ENCODE measurements at places on chromosomes 1 and 21.

DNA sequence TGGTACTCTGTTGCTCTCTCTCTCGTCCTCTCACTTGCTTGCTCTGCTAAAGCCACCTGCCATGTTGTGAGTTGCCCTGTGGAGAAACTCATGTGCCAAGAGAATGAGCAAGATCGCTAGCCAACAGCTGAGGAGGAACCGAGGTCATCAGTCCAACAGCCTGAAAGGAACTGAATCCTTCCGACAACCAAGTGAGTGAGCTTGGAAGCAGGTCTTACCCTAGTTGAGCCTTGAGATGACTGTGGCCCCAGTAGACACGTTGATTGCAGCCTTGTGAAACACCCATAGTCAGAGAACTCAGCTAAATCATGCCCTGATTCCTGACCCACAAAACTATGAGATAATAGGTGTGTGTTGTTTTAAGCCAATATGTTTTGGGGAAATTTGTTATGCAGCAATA is 48.1 kb upstream of the BACH1 start:
- no peak for DNase-seq

- no peak for DNase-seq
These were observed 35.0 kb upstream of the GPR137B start for GRCh38 chr1:236107121-236107907.

DNA sequence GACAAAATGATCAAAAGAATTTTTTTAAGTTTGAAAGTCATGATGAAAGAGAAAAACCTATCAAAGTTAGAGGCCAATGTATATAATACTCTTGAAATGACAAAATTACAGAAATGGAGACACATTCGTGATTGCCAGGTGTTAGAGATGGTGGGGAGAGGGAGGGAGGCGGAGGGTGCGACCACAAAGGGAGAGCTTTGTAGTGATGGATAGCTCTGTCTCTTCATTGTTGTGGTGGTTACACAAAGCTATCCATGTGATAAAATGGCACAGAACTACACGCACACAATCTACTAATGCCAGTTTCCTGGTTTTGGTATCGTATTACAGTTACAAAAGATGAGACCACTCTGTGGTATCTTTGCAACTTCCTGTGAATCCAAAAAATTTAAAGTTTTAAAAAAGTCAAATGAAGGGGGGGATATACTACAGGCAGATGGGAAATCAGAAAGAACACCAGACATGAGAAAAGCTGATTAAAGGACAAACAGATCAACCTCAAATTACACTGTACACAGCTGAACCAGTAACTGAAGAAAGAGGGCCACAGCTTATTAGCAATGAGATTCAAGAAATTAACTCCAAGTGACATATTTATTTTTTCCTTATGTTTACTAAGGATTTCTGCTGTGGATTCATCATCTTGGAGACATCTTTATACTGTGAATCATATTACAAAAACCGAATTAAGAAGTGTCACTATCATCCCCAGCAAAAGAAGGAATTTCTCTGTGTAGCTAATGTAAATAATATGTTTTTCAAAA is 199.1 kb downstream of the SLC45A1 start:
- no peak for DNase-seq

DNA sequence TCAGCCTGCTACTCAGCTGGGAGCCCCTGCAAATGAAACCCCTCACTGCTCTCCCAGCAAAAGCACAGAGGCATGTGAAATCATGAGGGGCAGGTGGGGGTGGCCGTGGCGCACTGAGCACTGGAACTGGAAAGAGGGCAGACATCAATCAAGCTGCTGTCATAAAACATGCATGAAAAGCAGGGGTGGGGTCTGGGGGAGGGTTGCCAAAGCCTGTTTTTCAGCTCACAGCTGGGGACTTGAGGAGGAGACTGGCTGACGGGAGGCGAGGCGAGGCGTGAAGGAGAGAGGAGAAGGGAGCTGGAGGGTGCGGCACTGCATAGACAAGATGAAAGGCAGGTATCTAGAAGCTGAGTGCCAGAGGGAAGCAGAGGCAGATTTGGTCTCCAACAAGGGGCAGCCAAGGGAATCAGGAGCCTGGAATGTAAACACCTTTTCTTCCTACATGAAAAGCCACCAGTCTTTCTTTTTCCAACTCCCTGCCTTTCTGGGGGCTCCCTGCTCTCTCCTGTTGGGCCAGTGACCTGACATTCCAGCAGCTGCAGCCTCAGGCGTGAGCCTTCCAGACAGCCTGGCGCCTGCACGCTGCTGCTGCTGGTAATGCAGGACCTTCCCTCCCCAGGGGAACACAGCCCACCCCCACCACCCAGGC is 87.0 kb downstream of the NMNAT2 start:
- no peak for DNase-seq

DNA sequence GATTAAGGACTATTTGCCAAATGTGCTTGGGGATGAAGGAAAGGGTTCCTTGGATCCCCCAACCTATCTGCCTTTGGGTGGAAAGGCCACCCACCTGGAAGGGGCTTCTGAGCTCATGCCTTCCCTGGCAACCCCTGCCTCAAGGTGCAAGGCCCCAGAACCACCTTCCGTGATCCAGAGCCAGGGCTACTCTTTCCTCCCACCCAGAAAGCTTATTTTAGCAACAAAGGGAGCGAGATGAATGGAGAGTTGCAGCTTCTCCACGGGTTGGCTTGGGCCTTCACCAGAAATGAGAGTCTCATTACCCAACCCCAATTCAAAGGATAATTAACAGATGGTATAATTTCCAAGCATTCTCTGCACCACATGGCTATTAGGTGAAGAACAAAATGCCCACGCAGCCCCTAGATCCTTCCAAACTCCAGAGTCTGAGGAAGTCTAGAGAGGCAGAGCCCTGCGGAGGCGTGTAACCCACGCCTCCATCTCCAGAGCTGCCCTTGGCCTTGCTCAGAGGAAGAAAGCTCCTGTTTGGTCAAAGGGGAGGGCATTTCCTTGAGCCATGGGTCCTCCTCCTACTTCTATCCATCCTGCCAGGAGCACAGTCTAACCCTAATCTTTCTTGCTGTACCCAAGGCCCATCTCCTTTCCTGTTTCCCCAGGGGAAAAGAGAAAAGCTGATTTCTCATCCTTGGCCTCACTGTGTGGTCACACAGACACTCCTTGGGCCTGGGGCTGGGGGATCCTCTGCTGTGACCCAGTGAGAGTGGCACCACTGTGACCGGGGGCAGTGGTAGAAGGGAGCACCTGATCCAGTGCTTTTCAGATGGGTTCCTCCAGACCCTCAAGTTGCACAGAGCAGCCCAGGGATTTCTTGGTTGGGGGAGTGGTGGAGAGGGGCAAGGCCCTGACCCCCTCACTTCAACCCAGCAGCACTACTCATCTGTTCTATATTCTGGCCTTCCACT is 1.7 kb upstream of the CELSR2 start:
- DNase-seq = no peak

GRCh38 chr21:29961291-29962027 is 21.7 kb upstream of the GRIK1 start:
- no peak for DNase-seq

- DNase-seq = no peak
These were observed 290.9 kb downstream of the LRRIQ3 start for GRCh38 chr1:73907051-73907450.

DNA sequence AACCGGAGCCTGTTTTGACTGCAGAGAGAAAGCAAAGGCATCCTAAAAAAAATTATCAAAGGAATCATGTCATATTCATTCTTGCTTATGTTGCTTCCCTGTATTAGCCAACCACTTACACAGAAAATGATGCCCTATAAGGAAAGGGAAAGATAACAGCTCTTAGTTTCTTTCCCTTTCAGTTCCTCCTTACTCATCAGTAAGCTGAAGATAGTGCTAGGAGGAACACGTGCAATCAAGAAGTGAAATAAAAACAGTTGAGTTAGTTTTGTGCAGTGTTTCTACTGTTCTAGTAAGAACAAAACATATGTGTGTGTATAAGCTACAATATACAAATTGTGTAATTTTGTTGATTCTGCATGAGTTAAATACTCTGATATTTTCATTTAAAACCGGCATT is 45.3 kb upstream of the MTF2 start:
- no peak for DNase-seq

DNA sequence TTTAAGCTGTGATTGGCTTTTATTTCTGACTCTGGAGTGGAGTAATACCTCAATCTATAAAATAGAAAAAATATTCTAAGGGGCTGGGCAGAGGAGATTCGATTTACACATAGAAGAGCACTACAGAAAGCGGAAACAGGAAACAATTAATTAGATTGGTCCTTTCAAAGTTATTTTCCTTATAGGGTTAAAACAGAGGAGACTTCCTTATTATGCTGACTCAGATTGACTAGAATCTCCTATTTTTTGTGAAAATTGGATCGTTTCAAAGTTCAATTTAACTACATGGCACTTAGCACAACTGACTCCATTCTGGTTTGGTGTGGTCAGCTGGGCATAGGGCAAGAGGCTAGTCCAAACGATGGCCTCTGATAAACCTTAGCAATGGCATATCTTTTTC is 48.3 kb upstream of the NCAM2 start:
- DNase-seq = no peak

- no peak for DNase-seq
These were observed 475.9 kb downstream of the PTPRU start for GRCh38 chr1:29712284-29712651.

GRCh38 chr1:3676581-3677470 is 24.5 kb downstream of the TP73 start:
- no peak for DNase-seq

- DNase-seq = no peak
These were observed 90.0 kb downstream of the ARHGEF10L start for GRCh38 chr1:17629460-17629859.

- DNase-seq = no peak
These were observed 56.2 kb downstream of the LACTBL1 start for GRCh38 chr1:22916471-22916820.

GRCh38 chr1:68197891-68198290 is 34.4 kb downstream of the WLS start:
- DNase-seq = no peak

DNA sequence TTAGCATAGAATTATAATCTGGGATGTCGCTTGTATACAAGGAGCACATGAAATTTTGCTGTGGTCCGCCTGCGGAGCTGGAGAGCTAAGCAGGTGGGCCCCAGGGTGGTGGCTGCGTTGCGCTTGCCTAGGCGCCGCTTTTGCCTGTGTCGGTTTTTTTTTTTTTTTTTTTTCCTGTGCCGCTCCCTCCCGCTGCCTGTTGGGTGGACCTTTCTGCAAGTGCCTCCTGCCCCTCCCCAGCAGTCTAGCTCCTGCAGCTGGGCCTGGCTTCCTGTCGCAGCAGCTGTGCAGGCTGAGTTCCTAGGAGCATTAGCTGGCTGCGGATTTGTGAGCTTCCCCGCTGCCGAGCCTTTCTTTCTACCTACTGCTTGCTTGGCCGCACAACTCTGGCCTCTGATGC is 20.6 kb downstream of the PYHIN1 start:
- no peak for DNase-seq

DNA sequence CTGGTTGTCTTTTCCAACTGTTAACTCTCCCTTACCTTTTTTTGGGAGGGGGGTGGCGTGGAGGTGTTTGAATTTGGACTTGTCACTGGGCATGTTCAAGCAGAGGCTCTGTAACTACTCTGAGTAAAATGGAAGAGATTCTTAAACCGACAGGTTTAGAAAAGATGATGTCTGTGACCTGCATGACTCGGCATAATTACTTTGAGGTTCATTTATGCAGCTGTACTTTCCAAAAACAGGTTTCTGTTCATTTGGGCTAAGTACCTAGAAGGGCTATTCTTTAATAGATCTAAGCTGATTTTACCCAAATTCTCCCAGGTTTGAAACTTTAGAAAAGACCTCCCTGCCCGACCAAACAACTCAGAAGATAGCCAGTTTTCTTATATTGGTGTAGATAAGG is 80.3 kb downstream of the SLC35A3 start:
- no peak for DNase-seq

GRCh38 chr1:6026095-6026809 is 19.4 kb upstream of the KCNAB2 start:
- DNase-seq = peak; percentile 93

- no peak for DNase-seq
These were observed 36.0 kb upstream of the SLC19A1 start for GRCh38 chr21:45578176-45578801.

- DNase-seq = peak; percentile 40
These were observed 74.0 kb upstream of the GPR88 start for GRCh38 chr1:100463791-100464424.

- no peak for DNase-seq
These were observed 39.4 kb upstream of the PTGFRN start for GRCh38 chr1:116870300-116870699.

- DNase-seq = no peak
These were observed 324.8 kb downstream of the COL11A1 start for GRCh38 chr1:102783487-102783886.

DNA sequence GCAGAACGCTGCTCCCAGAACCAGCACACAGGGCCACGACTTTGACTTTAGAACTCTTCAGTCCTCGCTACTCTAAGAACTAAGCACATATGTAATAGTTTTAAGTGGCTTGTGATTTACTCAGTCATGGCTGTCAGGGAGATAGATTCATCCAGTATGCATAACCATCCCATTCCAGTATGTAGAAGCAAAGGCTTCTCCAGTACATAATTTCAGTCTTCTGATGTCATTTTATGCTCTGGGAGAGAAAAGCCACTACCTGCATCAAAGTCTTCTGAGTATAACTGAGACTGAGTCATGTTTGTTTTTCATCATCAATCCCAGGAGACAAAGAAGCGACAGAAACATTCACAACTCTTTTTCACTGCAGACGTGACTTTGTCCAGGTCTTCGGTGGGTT is 885.7 kb downstream of the PLA2G4A start:
- DNase-seq = no peak

DNA sequence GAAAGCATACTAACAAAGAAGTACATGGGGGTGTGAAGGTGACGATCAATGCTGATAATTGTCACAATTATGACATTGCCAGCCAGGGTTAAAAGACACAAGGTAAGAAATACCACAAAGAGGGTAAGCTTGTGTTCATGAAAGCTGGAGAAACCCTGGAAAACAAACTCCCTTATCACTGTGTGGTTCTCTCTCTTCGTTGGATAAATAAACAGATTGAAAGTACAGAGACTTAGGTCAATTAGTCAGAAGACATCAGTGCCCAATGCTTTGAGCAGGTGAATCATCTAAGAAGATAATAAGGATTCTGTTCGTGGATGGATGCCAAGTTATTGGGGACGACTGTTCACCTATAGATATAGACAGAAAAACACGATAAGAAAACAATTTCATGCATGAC is 22.4 kb upstream of the FCER1A start:
- DNase-seq = no peak

- DNase-seq = no peak
These were observed 73.9 kb downstream of the KCNJ6 start for GRCh38 chr21:37842163-37842919.

Data from activated CD8-positive, alpha-beta memory T cell treated with anti-CD3 and anti-CD28 coated beads, Interleukin-2, amount 50 U/mL, for 4 hours (primary cell).